ENCODE measurements at places on chromosomes 5 and 9.

GRCh38 chr5:154179846-154180710, 10.5 kb upstream of the GALNT10 start:
- DNase-seq = no peak

GRCh38 chr5:177162379-177162778, 28.8 kb downstream of the NSD1 start:
- no peak for DNase-seq

- DNase-seq = no peak
These were observed 64.3 kb upstream of the S1PR3 start for GRCh38 chr9:88926781-88927505.

DNA sequence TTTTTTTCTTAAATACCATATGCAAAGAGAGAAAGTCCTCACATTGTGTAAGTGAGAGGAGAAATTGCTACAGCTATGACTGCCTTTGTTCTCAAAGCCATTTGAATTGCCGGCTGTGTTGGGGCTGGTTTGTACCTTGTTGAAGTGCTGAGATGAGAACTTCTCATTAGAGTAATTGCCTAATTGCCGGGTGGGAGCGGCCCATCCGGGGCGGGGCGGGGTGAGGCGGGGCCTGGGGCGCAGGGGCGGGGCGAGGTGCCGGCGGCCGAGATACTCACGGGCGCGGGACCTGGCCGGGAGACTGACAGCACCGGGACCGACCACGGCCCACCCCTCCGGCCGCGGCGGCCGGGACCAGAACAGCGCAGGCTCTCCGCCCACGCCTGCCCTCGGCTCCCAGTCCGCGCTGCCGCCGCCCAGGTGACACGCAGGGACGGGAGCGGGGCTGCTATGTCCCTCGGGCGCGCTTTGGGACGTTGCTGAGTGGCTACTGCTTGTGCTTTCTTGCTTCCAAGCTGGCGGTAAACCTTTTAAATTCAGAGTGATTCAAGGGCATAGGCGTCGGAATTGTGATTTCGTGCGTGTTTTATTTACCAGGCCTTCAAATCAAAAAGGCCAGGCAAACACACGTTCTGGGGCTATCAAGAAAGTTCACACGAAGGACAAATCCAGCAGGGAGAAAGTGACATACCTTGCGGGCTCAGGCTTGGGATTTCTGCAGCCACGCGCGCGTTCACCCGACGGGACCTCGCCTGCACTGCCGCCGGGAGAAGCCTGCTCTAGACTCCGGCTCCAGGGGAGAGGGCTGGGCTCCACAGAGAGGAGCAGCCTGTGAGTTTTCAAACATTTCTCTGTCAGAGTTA, 269.1 kb downstream of the FANCC start:
- no peak for DNase-seq

DNA sequence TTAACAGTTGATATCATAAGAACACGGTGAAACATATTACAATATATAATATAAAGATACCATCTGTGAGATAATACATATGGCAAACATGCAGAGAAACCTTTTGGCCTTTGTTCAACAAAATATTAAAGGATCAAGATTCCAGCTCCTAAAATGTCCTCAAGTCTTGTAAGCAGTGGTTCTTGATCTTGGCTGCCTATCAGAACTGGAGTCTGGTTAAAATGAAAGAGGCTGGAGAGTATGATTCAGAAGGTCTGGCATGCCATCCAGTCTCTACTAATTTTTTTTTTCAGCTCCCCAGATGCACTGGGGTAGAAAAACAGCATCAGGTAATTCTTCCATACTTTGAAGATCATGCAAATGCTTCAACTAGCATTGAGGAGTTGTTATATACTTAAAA, 83.2 kb downstream of the TNC start:
- DNase-seq = no peak

DNA sequence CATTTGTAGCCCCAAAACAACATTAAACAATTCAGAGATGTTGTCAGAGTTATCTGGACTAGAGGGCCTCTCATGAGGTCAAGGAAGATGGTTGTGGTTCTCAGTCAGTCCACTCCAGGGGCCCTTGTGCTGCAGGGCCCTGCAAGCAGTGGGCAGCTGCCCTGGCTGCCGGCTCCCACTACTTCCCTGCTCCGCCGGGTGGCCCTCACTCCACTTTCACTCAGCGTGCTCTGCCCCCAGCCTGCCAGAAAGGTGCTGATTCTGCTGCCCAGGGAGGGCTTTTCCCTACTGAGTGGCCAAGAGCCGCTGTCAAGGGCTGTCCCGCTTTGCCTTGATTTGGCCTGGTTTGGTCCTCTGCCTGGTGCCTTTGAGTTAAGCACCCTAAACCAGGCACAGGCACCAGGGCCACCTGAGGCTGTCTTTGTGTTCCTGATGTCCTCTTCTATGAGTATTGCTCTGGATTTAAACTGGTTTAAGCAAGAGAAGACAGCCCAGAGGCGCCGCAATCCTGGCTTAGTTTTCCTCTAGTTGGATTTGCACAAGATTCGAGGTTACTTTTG, 117.2 kb downstream of the GADD45G start:
- no peak for DNase-seq

DNA sequence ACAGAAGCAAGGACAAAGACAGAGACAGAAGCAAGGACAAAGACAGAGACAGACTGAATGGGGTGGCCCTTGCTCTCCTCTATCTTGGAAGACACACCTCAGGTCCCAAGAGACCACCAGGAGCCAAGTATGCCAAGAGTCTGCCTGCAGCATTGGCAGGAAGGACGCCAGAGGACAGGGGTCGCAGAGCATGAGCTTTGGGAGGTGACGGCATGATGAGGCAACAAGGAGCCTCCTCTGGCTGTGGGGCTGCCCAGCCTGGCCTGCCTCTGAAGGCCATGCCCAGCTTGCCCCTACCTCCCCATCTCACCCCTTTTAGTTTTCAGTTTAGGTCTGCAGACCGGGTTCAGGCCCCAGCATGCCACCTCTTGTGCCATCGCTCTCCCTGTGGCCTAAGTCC, 17.6 kb downstream of the PDGFRB start:
- DNase-seq = no peak

DNA sequence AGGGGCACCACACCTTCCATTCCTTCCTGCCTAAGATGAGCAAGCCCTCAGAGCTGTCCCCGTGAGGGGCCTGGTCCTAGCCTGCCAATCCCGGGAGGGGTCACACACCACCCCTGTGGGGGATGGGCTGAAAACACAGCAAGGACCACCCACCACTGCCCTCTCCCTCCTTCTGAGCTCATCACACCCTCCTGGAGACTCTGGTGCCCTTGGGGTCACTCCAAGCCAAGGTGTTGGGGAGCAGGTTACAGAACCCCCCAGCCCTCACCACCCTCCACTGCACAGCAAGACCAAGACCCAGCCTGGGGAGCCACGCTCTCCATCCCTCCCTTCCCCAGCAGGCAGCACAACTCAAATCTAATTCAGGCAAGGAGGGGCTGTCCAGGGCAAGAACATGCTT, 60.5 kb upstream of the PPP1R26 start:
- no peak for DNase-seq

DNA sequence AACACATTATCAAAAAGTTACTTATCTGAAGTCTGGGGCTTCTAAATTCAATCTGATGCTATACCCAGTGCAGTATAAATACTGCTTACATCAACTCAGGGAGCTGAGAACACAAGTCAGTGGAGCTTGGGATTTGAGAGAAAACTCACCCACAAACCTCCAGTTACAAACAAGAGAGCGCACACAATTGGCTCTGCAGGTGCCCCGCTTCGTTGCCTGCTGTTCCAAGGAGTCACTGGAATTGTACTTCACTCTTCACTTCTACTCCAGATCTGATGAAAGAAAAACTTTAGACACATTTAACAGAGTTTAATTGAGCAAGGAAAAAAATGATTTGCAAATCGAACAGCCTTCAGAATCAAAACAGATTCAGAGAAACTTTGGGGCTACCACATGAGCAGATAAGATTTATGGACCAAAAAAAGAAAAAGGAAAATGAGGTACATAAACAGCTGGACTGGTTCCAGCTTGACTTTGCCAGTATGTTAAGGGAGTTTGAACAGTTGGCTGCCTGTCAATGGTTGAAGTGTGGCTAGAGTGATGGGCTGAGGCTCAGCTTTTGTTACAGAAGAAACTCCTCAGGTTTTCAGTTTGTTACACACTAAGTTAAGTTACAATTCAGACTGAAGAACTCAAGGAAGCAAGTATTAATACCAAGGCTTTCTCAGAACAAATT, 156.6 kb downstream of the AOPEP start:
- DNase-seq = no peak

GRCh38 chr9:111454751-111455150, 29.4 kb downstream of the ECPAS start:
- no peak for DNase-seq

DNA sequence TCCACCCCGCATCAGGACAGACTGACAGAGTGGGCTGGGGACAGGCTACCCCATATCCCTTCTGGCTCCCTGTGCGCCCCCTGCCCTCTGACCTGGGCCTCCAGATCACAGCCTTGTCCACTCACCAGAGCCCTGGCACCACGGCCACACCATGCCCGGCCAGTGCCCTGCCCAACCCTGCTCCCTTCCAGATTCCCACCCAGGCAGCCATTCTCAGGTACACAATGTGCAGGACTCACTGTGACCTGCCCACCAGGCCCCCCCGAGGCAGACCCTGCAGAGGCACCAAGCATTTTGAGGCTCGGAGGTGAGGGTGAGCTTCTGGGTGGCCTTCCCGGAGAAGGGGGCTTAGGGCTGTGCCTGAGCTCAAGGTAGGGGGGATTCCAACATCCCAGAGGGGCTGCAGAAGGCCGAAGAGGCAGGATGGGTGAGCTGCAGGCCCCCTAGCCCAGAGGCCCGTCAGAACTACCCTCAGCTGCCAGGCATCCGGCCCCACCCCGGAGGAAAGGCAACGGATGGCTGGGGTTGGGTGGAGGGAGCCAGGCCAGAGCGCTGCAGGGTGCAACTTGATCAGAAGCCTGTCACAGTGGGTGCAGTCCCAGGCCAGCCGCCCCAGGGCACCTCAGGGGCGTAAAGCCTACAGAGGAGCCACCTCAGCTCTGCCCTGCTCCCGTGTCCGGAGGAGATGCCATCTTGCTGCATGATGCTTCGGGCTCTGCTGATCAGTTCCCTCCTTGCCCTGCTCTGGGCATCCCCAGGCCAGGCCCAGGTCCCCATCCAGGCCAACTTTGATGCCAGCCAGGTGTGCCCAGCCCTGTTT, at the start of gene LCNL1:
Gene LCNL1 (plus strand): TSS at position 762 of the 820 bp plus-strand sequence. CDS start 594 bp downstream, outside the sequence.
- DNase-seq = no peak
